MCF 10A (cell line): ENCODE measurements at places on chromosomes 2 and 18. TPM values are rescaled to one million over a fixed set of nuclear protein-coding genes. Genes with fewer than 3 reads are reported as not detected.

The MOGAT1 gene
- total RNA-seq: not detected in 2 replicates

The SCN9A gene
- 1.3 and 1.9 TPM in 2 replicates for total RNA-seq

The GAL3ST2 gene
- total RNA-seq: 0.37 TPM in 1 of 2 replicates, not detected in the other

The RNMT gene
- total RNA-seq: 38.4 and 53.0 TPM in 2 replicates

The UGT1A3 gene
- not detected in 2 replicates for total RNA-seq

The ARHGEF4 gene
- total RNA-seq: 52.0 and 59.3 TPM in 2 replicates

The DSG4 gene
- not detected in 2 replicates for total RNA-seq

The DSG1 gene
- total RNA-seq: not detected in 2 replicates

The SFTPB gene
- 0.26 and 0.32 TPM in 2 replicates for total RNA-seq

The NYAP2 gene
- total RNA-seq: not detected in 2 replicates

The TLX2 gene
- not detected in 2 replicates for total RNA-seq

The CD28 gene
- total RNA-seq: not detected in 2 replicates

The NETO1 gene
- 0.82 TPM in 1 of 2 replicates, not detected in the other for total RNA-seq

The ANKRD36C gene
- 14.5 TPM in 2 replicates for total RNA-seq
